Pancreas (tissue), 10 donors: ENCODE measurements at places on chromosomes 6 and 20. TPM values are rescaled to one million over a fixed set of nuclear protein-coding genes. Genes with fewer than 3 reads are reported as not detected.

The COL11A2 gene
- 3.1 TPM for polyA plus RNA-seq

DNA sequence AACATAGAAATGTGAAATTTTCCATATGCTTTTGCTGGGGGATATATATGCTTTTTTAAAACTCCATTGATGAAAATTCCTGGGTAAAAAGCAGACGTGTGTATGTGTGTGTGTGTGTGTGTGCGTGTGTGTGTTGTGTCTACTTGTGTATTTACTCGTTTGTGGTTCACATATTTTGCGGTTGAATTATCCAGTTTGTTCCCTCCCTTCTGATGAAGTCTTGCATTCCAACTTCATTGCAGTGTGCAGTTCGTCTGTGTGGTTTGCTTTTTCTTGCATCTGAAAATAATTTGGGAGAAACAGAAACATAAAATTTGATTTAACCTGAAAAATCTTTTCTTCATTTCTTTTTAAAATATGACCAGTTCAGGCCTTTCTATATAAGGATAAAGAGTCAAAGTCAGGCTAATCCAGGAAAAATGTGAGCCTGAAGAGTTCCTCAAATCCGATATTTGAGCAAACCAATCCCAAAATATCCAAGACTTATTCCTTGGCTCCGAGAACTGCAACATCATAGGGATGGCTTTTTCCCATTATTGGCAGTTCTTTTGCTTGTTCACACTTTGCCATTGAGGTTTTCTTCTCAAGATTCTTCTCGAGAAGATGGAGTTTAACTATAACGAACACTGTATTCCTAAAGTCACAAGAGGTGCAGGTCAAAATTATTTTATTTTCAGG, 202.2 kb upstream of the CCN2 start:
- no peak for DNase-seq

The CLVS2 gene
- polyA plus RNA-seq: 0.02 TPM

DNA sequence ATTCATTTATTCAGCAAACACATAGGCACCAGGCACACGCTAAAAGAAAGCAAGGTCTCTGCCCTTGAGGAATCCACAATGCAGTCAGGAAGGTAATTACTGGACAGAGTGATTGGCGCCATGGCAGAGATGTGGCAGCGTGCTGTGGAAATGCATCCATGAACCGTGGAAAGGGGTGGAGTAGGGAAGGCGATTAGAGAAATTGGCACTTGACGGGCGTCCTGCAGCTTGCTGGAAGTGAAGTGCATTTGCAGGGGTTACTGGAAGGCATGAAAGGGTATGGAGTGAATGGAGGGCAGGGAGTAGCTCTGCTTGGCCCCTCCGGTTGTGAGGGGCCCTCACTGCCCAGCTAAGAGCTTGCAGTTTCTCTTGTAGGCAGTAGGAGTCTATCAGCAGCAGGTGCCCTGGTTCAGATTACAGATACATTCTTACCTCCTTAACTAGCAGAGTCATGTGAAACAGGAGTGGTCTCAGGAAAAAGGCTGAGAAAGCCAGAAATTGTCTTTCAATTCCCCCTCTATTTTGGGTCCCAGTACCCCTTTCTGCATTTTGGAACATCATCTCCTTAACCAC, 122.5 kb upstream of the TIAM2 start:
- no peak for DNase-seq

DNA sequence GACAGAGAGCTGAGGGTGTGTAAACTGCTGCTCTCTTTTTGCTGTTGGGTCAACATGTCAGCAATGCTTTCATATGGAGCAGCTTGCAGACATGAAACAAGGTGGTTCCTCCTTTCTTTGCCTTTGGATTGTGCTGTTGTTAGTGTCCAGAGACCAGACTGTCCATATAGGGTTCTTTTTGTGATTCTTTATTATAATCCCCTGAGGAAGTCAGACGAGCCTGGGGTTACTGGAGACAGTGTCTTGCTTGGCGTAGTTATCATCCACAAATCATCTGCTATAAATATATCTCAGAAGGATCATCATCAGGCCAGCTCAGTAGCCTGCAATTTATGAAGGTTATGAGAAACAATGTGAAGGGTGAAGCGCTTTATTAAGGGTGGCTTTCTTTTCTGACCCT, 2.3 kb upstream of the ADGRB3 start:
- DNase-seq: no peak

DNA sequence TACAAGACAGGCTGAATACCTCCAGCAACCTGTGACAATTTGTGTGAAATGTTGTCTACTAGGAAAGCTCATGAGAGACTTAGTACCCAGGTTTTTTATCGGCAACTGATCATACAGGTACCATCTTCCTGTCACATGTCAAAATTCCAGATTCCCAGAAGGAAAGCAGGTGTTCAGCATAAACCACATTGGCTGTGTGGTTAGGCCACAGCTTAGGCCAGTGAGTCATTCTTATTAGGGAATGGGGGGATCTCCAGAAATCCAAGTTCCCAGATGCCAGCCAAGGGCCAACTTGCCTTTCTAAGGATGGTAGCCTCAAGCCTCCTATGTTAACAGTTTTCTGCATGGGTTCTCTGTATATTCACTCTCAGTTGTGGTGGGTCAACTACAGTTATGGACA, 65.9 kb downstream of the FAM184A start:
- no peak for DNase-seq

DNA sequence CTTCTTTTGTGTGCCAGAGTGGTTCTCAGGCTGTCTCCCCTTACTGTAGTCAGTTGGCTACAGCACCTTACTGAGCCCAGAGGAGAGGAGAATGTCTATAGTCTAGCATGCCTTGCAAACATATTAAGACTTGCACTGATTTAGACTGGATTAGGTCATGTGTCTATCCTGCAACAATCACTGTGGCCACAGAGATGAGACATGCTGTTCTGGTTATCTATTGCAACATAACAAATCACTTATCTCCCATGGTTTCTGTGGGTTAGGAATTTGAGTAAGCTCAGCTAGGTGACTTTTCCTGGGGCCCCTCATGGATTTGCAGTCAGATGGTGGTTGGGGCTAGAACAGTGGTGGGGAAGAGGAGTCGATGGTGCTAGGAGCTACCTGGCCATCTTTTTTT, 261.3 kb downstream of the SOD2 start:
- no peak for DNase-seq

GRCh38 chr20:50306478-50307423, 116.1 kb downstream of the CEBPB start:
- no peak for DNase-seq

The C6orf15 gene
- polyA plus RNA-seq: not detected

- DNase-seq: no peak
Observed at GRCh38 chr6:11460001-11460668, 77.4 kb upstream of the TMEM170B start.

DNA sequence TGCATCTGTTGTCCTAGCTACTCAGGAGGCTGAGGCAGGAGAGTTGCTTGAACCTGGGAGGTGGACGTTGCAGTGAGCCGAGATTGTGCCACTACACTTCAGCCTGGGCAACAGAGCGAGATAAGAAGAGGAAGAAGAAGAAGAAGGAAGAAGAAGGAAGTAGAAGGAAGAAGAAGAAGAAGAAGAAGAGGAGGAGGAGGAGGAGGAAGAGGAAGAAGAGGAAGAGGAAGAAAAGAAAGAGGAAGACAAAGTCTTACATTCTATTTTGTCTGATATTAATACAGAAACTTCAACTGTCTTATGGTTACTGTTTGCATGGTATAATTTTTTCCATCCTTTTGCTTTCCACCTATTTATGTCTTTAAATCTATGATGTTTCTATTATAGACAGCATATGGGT, 7.2 kb upstream of the NELFCD start:
- DNase-seq: no peak

DNA sequence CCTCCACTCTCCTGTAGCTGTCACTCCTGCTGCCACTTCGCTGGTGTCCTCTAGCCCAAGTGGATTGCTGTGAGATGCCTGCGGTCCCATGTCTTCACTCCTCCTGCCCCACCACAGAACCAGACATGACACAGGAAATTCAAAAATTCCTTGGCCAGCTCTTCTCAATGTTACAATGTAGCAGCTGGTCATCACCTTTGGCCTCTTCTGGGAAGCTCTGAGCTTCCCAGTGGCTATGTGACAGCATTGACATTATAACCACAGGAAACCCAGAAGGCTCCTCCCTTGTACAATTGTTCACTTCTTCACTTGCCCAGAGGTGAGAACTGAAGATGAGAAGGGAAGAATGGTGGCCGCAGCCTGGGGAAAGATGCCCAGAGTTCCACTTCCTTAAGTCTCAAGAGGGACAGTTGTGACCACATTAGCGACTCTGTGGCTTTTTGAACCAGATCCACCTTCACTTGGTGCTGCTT, 76.1 kb upstream of the NAA20 start:
- DNase-seq: no peak

DNA sequence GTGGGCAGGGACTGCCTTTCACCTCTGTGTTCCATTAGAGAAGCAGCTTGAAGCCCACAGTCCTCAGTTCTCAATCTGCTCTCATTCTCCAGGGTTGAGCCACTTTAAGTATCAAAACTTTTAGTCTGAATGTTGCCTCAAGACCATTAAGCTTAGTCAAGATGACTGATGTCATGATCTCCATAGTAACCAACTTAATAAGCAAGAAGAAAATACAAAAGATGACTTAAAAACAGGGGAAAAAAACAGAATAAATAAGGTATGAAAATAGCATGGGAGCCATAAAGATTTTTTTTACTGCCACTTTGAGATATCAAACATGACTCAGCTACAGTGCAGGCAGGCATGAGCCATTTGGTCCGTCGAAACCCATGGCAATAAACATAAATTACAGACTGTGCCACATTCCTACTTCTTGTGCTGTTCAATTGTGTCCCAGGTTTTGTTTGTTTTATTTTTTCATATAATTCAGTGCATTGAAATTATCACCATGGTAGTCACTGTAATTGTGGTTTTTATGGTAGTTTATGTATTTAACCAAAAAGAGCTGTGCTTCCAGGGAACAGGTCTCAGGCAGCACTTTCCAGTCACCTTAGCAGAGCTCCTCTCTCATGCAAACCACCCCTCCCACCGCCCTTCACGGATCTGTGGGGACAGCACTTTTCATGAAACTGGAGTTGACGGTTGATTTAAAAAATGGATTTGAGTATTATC, 156.5 kb upstream of the INSM1 start:
- no peak for DNase-seq

DNA sequence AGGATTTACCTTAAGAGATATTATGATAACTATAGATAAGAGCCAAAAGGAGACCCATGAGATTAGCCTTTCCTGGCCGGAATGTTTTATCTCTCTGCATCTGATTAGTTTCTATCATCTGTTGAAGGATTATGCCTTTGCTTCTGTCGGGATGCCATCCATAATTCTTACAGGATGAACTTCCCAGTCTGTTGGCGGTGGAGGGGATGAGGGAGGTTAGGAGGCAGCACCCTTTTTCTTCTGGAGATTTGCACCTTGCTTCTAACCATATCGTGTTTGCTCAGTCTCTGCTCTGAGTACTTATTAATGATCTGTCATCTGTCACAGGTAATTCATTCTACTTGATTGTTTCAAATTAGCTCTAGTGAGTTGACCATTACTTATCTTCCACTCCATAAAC, 292.1 kb downstream of the KHDC1L start:
- no peak for DNase-seq

- peak; percentile 45 for DNase-seq
Observed at GRCh38 chr20:32605167-32605656, 20.1 kb upstream of the NOL4L start.

- DNase-seq: no peak
Observed at GRCh38 chr20:23161244-23161891, 75.2 kb upstream of the CD93 start.

DNA sequence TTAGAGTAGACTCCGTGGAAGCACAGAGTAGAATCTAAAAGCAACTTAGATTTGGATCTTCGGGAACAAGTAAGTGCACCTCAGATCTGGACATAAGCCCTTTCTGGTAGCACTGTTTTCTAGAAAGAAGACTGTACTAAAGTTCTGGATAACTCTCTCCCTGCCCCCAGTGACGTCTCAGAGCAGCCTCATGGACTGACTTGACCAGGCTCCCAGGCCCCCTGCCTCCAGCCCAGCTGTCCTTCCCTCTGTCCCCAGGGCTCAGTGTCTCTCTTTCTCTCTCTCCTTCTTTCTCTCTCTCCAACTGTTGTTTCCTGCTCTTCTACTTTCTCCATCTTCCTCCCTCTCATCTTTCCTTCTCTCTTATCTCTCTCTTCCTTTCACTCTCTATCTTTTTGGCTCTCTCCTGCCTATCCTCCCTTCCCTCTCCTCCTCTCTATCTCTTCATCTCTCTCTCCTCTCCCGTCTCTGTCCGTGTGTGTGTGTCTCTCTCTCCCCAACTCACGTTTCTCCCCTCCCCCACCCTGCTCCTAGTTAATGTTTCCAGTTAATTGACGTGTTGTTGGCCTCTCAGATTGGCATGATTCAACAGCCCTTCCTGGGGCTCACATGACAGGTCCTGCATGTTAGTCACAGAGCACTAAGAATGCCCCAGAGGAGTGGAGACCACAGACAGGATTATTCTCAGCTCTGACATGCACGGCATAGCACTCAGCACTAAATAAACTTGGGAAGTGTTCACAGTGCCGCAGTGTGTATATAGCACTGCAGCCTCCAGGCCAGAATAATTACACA, 180.4 kb upstream of the FOXQ1 start:
- DNase-seq: no peak

DNA sequence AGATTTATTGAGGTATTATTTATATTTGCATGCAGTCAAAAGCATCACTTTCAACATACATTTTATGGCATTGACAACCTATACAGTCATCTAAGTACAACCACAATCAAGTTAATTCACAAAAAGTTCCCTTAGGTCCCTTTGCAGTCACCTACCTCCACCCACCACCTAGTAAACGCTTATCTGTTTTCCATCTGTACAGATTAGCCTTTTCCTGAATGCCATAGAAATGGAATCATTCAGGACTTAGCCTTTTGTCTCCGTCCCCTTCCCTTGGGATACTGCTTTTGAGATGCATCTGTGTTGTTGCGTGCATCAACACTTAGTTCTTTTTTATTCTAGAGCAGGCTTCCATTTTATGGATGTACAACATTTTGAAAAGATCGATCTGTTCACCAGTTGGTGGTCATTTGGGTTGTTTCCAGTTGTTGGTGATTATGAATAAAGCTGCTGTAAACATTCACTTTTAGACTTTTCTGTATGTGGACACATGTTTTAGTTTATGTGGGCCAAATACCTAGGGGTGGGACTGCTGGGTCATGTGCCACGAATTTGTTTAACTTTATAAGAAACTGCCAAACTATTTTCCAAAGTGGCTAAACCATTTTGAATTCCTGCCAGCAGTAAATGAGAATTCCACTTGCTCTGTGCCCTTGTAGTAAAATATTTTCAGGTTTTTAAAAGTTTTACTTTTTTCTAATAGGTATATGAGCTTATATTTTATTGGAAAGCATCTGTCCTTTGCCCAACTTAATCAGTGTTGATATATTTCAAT, 17.6 kb upstream of the IFNGR1 start:
- no peak for DNase-seq

- DNase-seq: no peak
Observed at GRCh38 chr6:148027201-148027600, 315.4 kb upstream of the SASH1 start.

GRCh38 chr6:142879076-142879475, 65.9 kb downstream of the HIVEP2 start:
- DNase-seq: no peak

- no peak for DNase-seq
Observed at GRCh38 chr20:1360094-1360846, 31.3 kb upstream of the SDCBP2 start.
